ENCODE measurements at places on chromosomes 5 and 9.

GRCh38 chr5:101390151-101390908, 487.2 kb upstream of the ST8SIA4 start:
- DNase-seq, result no peak

DNA sequence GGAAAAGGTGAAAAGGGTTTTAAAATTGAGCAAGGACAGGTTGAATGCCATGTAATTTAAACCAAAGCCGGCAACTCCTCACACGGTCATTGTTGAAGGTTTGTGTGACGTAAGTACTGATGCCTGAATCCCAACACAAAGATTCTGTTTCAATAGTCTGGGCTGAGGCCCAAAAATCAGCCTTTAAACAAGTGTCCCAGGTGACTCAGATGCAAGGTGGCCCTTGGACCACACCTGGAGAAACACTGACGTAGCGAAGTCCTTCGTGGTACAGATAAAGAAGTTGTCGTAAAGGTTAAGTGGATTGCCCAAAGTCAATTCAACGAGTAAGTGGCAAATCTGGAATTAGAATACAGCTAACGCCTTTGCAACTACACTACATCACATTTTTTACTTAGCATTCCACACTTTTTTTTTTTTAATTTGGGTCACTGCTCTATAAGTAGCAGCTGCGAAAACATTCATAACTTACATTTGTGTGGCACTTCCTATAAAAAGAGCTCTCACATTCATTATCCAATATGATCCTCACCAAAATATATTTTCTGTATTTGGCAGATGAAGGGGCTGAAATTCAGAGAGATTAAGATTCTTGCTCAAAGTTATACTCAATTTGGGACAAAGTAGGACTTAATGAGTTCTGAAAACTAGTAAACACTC, 111.3 kb downstream of the LPAR1 start:
- no peak for DNase-seq

- no peak for DNase-seq
Measured at GRCh38 chr5:74948031-74948546, 81.9 kb upstream of the FAM169A start.

DNA sequence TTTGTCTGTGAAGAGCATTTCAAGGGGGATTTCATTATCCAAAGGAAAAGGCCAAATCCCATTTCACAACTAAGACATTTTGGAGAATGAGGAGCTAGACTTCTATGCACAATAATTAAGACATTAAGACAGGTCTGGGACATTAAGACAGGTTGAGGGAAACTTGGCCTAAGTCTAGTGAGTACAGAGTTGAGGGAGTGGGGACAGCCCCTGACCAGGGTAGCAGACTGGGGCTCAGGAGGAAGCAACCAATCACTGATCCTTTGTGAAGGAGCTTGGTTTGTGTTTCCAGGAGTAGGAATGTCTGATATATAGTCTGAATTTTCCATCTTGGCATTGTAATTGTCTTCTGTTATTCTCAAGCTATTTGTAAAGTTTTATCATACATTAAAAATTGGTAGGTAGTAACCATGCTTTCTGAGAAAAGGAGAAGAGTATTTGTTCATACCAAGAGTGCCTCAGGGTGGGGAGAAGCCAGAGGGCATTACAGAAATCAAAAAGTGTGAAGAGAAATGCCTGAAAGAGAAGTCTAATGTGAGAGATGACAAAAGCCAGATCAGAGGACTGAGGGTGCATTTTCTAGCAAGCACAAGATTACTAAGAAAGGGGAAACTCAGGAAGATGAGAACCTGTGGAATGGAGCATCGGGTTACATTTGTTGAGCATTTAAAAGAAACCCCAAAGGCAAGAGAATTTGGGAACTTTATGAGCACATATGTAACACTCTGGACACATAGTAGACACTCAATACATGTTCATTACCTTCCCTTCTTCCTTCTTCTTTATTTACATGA, 189.3 kb upstream of the PIK3R1 start:
- DNase-seq, result no peak

DNA sequence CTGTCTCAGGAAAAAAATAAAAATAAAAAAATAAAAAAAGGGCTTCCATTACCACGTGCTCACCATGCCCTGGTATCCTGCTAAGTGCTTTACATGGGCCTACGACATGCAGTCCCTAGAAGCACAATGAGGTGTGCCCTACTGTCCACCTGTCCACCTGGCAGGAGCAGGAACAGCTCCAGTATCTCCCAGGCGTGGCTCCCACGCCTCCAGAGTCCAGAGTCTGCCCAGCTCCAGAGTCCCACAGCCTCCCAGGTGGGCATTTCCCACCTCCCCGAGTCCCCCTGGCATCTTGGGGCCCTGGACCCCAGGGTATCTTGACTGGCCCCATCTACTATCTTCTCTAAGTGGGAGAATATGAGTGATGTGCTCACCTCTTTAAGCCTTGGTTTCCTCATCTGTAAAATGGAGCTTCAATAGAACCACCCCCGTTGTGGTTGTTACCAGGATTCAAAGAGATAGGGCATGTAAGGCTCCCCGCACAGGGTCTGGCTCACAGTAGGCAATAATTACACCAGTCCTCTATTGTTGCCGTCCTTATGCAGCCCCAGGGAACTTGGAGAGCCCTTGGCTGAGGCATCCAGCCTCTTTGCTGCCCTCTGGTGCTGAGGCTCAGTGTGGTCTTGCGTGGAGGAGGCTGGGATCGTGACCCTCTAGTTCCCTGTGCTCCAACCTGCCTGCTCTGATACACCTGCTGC, 8.9 kb downstream of the CXCL14 start:
- DNase-seq, result no peak

DNA sequence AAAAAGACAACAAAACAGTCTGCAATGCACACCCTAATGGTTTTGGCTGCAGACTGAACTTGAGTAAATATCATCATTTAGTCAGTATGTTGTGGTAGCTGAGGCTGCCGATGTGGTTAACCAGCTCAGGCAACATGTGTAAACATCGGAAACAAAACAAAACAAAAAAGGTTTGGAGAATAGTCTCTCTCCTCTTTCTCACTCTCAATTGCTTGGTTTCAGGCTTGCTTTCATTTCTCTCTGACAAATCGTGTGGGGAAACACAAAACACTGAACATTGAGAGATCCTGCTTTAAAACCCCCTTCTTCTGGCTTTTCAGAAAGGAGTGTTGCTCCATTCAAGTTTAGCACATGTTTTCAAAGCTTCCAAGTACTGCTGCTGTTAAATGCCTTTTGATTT, 453.3 kb downstream of the BNC2 start:
- no peak for DNase-seq

- DNase-seq, result no peak
Measured at GRCh38 chr5:100800562-100800961, 102.5 kb downstream of the ST8SIA4 start.

- no peak for DNase-seq
Measured at GRCh38 chr9:36045610-36046009, 8.9 kb downstream of the RECK start.

GRCh38 chr9:123544007-123544827, 188.2 kb downstream of the CRB2 start:
- no peak for DNase-seq

GRCh38 chr9:27181381-27181780, 72.4 kb downstream of the TEK start:
- DNase-seq, result no peak

DNA sequence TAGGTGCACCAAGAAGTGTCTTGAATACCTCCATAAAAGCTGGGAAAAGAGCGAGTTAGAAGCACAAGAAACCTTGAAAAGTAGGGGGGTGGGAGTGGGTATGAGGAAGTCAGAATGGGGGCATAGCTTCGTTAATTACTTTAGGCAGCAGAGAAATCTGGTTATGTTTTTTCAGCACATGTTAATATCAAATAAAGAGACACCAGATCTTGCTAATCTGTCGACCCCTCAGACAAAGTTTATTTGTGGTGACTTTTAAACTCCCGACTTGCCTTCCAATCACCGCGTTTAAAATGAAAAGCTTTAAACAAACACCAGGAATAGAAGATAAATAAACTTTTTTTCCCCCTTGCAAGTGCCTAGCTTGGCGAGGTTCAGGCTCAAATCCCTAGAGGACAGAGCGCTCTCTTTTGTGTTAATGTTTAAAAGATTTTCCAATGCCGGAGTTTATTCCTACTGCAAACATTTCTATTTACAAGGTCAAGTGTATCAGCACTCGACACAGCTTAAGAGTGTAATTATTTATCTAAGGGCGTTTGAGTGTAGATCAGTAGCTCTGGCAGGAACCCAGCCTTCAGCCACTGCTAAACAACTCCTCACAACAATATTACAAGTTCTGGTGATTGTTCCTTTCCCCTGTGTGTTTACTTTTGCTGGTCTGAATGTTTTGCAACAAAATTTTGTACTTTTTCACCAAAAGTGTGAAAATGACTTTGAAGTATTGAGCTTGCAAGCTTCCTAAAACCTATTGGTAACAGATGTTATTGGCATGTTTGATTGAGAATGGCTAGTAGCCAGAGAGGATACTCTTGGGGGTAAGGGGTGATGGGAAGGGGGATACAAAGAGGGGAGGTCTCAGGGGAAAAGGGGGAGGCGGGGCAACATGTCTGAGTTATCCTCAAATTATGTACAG, 3.8 kb downstream of the GAS1 start:
- DNase-seq, result no peak

DNA sequence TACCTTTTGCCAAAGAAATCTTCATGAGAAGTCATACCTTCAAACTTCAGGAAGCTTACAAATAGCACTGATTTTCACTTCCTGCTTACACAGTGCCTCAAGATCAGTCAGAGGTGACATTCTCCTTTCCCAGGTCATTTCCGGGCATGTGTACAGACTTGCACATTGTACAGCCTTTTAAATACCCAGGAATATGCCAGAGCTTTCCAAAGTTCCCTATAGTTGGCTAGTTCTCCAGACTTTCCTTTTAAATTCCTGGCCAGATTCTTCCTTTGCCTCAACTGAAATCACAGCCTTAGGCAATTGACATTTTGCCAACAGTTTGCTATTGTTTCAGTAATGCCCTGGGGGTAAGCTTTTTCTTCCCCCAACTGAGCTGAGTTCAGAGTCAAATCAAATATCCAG, 47.2 kb downstream of the RFX3 start:
- no peak for DNase-seq

GRCh38 chr5:80754900-80755299, 100.1 kb upstream of the DHFR start:
- no peak for DNase-seq

- DNase-seq, result no peak
Measured at GRCh38 chr5:74235552-74235951, 405.0 kb downstream of the ENC1 start.

GRCh38 chr5:144460600-144460999, 289.9 kb downstream of the KCTD16 start:
- DNase-seq, result no peak

GRCh38 chr5:1561402-1561929, 37.7 kb upstream of the LPCAT1 start:
- DNase-seq, result no peak

DNA sequence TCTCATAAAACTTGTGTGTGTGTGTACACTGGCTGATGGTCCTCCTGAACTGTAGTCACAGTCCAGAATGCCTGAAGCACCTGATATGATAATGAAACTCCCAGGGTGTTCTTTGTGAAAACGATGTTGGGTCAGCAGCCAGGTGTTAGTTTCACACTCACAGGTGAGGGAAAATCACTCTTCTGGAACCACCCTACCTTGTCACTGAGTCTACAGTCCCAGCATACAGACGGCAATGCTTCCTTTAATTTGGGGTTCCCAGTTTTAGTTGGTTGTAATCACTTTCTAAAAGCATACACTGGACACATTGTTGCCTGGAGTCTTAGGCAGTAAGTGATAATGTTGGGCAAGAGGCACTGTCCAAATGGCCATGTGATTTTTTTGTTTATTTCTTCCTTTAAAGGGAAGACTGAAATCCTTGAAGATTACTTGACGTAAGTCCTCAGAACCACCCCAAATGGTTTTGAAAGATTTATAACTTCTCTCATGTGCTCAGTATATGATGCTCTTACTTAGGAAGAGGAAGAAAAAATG, 18.2 kb upstream of the MGAT1 start:
- no peak for DNase-seq

- DNase-seq, result no peak
Measured at GRCh38 chr5:154486427-154486866, 8.4 kb upstream of the HAND1 start.

- DNase-seq, result no peak
Measured at GRCh38 chr5:117681431-117682254, 1107.0 kb upstream of the SEMA6A start.

GRCh38 chr9:125477089-125477544, 215.5 kb downstream of the GAPVD1 start:
- DNase-seq, result no peak

GRCh38 chr5:42772265-42772993, 15.8 kb downstream of the CCDC152 start:
- no peak for DNase-seq

All from stimulated activated naive CD8-positive, alpha-beta T cell treated with anti-CD3 and anti-CD28 coated beads, Interleukin-15, amount 100 ng/mL, for 72 hours (primary cell).